ENCODE measurements at places on chromosomes 12 and 14.
A peak's percentile ranks its signal among the peaks of the same experiment; 100 is the strongest.

DNA sequence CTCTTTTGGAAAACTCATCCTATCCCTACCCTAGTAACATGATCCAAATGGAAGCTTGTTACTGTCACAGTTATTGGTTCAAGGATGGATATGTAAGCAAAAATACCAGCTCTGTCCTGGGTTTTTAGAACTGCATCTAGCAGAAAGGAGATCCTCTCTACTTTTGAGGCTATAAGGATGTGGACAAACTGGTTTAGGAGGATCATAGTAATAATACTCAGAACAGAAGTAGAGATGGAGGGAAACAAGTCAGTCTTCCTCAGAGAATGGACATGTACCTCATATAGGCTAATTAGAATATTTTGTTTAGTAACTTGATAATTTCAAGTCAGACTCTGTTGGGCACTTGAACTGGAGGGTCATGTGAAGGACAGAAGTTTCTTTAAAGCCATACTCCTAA, 26.6 kb downstream of the FUT8 start:
- no peaks in the 10 kb centered on the region for H3K4me1 ChIP-seq
- H3K4me3 ChIP-seq = no peak overlapping the region
- no peak overlapping the region for H3K27ac ChIP-seq
- no peaks in the 10 kb centered on the region for H3K36me3 ChIP-seq

DNA sequence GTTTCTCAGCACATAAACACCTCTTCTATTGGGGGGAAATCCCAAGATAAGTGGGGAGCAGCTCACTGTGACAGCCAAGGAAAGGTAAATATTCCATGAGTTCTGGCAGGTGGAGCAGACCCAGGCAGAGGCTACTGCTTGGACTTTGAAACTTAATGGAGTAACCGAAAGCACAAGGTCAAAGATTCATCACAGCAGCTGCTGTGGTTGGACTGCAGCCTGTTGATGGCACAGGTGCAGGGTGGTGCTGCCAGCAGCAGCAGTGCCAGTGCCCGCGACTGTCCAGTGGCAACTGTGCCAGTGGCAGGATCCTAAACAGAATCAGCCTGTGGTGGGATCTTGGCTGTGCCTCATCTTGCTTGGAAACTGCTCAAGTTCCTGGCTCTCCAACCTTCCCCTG, 81.4 kb upstream of the ARID2 start:
- no peaks in the 10 kb centered on the region for H3K27me3 ChIP-seq
- no peaks in the 10 kb centered on the region for H3K4me1 ChIP-seq
- no peak for DNase-seq
- no peak overlapping the region for H3K4me3 ChIP-seq

- H3K4me1 ChIP-seq = no peaks in the 10 kb centered on the region
- no peaks in the 10 kb centered on the region for H3K27me3 ChIP-seq
- no peak overlapping the region for H3K27ac ChIP-seq
- no peak for DNase-seq
- peaks cover 59% of the 10 kb centered on the region for H3K36me3 ChIP-seq
Measured at GRCh38 chr14:75783184-75783583, 122.1 kb downstream of the TTLL5 start.

GRCh38 chr14:103332143-103332919, 1.7 kb upstream of the EIF5 start:
- H3K36me3 ChIP-seq = peaks cover 3% of the 10 kb centered on the region
- H3K27me3 ChIP-seq = no peaks in the 10 kb centered on the region
- no peak overlapping the region for H3K4me3 ChIP-seq
- DNase-seq = no peak

- H3K27me3 ChIP-seq = no peaks in the 10 kb centered on the region
- no peak overlapping the region for H3K4me3 ChIP-seq
- no peaks in the 10 kb centered on the region for H3K36me3 ChIP-seq
- DNase-seq = no peak
- no peak overlapping the region for H3K27ac ChIP-seq
- no peaks in the 10 kb centered on the region for H3K4me1 ChIP-seq
Measured at GRCh38 chr14:72311516-72311915, 379.3 kb downstream of the RGS6 start.

- H3K36me3 ChIP-seq = no peaks in the 10 kb centered on the region
- no peak overlapping the region for H3K27ac ChIP-seq
- H3K4me1 ChIP-seq = no peaks in the 10 kb centered on the region
- no peaks in the 10 kb centered on the region for H3K27me3 ChIP-seq
Measured at GRCh38 chr12:54891717-54892478, 37.6 kb downstream of the MUCL1 start.

DNA sequence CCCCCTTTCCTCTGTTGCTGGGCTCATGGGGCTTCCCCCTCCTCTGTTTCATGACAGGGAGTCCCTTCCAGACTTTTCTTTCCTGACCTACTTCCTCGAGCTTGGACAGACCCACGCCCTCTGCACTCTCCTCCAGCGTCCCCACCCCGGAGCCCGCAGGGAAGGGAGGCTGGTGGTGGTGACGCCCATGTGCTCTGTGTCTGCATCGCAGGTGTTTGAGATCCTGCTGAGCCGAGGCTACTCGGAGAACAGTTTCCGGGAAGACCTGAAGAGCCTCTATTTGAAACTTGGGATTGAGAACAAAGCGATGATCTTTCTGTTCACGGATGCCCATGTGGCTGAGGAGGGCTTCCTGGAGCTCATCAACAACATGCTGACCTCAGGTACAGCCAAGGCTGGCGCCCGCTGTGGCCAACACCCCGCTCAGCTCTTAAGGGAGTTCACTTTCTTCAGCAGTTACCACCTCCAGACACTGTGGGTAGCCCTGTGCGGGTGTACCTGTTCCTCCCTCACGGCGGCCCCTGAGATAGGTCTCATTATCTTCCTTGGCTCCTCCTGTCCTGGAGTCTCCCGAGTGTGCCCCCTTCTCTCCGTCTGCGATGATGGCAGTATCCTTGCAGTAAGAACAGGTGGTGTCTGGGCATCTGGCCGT, 85.6 kb downstream of the CCDC92 start:
- no peak overlapping the region for H3K27ac ChIP-seq
- no peak overlapping the region for H3K4me3 ChIP-seq
- H3K36me3 ChIP-seq = no peaks in the 10 kb centered on the region
- no peak for DNase-seq

- no peaks in the 10 kb centered on the region for H3K27me3 ChIP-seq
- peaks cover 19% of the 10 kb centered on the region for H3K4me1 ChIP-seq
- peak overlapping the region; percentile 95 for H3K4me3 ChIP-seq
- no peak for DNase-seq
- H3K27ac ChIP-seq = peak overlapping the region; percentile 90
Measured at GRCh38 chr12:49264466-49264872, 413 bp upstream of the TUBA1C start.

DNA sequence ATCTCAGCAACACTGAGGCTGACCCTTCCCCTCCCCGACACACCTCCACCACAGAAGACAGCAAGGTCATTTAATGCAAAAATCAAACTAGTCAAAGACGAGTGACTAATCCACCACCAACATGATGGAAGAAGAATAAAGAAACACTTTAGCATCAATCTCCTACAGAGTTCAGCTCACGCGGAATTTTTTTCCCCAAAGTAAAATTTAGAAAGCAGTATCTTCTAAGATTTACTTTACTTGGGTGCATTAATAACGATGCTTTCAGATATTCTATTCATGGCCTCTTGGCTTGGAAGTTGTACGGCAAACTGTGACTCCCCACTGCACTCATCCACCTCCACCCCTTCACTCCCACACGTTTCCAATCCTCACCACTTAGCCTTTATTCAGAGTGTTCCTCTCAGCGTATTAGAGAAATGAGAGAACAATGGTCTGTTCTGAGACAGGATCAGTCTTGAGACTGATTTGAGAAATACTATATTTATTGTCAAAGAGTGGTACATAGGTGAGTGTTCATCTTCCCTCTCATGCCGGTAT, 1.9 kb downstream of the EGLN3 start:
- H3K36me3 ChIP-seq = no peaks in the 10 kb centered on the region
- peaks cover 4% of the 10 kb centered on the region for H3K4me1 ChIP-seq
- H3K27ac ChIP-seq = no peak overlapping the region
- no peaks in the 10 kb centered on the region for H3K27me3 ChIP-seq
- peak overlapping the region; percentile 58 for H3K4me3 ChIP-seq
- DNase-seq = no peak

DNA sequence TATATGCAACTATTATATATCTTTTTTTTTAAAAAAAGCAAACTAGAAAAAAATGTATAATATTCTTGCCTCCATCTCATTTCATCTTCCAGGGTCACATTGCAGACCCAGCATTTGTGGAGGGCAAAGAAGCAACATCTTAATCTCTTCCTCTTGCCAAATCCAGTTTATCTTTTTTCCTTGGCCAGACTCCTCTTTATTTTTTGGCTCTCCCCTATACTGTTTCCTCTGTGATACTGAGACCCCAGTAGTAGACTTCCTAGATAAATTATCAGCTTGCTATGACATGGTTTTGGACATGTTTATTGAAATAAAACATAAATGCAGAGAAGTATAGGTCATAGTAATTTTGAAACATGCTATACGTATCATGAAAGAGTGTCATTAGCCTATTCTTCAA, 303.8 kb upstream of the DDHD1 start:
- H3K4me3 ChIP-seq = no peak overlapping the region
- H3K27ac ChIP-seq = no peak overlapping the region
- no peak for DNase-seq
- H3K36me3 ChIP-seq = no peaks in the 10 kb centered on the region
- H3K4me1 ChIP-seq = no peaks in the 10 kb centered on the region
- H3K27me3 ChIP-seq = no peaks in the 10 kb centered on the region

DNA sequence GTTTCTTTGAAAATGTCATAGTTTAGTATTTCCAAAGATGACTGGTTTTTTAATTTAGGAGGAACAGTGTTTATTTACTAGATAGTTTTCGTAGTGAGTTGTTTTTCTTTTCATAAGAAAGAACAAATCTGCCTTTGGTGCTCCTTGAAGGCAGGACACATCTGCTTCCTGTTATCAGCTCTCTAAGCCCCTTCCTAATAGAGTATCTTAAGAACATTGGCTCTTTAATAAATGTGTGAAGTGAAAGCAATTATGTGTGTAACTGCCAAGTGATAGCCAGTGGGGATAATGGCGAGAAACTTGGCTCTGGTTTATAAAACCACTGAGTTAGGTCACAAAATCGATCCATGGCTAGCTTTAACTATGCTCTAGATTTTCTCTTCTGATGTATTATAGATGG, 23.5 kb upstream of the PPFIBP1 start:
- H3K36me3 ChIP-seq = no peaks in the 10 kb centered on the region
- no peak overlapping the region for H3K4me3 ChIP-seq
- no peak for DNase-seq
- H3K27ac ChIP-seq = no peak overlapping the region
- H3K4me1 ChIP-seq = no peaks in the 10 kb centered on the region
- H3K27me3 ChIP-seq = no peaks in the 10 kb centered on the region

GRCh38 chr12:131112700-131113290, 159.1 kb downstream of the ADGRD1 start:
- H3K27me3 ChIP-seq = no peaks in the 10 kb centered on the region
- DNase-seq = no peak
- peak overlapping the region; percentile 25 for H3K27ac ChIP-seq
- H3K36me3 ChIP-seq = no peaks in the 10 kb centered on the region
- H3K4me3 ChIP-seq = no peak overlapping the region

DNA sequence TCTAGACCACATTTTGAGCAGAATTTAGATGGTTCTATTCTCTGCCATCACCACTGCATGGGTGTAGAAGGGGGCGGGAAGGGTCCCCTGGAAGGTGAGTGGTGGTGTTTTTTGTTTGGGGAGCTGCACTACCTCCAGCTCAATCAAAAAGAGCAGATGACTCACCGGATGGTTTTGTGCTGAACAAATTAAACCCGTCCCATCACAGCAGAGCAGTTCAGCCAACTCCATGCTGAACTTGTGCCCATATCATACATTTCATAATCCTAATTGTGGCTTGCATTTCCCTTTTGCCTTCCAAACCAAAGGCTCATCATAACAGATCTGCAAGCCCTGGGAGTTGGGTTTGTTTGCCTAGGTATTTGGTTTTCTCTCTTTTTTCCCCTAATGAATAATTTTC, 53.0 kb upstream of the RPH3A start:
- H3K27ac ChIP-seq = no peak overlapping the region
- H3K4me1 ChIP-seq = no peaks in the 10 kb centered on the region
- no peaks in the 10 kb centered on the region for H3K36me3 ChIP-seq

DNA sequence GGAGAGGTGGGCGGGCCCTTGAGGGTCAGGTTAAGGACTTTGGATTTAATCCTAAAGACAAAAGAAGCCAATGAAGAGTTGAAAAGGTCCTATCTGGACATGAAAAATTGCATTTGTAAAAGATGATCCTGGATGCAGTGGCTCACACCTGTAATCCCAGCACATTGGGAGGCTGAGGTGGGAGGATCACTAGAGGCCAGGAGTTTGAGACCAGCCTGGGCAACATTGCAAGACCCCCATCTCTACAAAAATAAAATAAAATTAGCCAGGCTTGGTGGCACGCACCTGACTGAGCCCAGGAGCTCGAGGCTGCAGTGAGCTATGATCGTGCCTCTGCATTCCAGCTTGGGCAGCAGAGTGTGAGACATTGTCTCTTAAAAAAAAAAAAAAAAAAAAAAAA, 2.4 kb upstream of the SLC41A2 start:
- H3K27ac ChIP-seq = no peak overlapping the region
- H3K4me3 ChIP-seq = no peak overlapping the region
- no peak for DNase-seq
- H3K36me3 ChIP-seq = no peaks in the 10 kb centered on the region
- H3K4me1 ChIP-seq = peaks cover 27% of the 10 kb centered on the region

DNA sequence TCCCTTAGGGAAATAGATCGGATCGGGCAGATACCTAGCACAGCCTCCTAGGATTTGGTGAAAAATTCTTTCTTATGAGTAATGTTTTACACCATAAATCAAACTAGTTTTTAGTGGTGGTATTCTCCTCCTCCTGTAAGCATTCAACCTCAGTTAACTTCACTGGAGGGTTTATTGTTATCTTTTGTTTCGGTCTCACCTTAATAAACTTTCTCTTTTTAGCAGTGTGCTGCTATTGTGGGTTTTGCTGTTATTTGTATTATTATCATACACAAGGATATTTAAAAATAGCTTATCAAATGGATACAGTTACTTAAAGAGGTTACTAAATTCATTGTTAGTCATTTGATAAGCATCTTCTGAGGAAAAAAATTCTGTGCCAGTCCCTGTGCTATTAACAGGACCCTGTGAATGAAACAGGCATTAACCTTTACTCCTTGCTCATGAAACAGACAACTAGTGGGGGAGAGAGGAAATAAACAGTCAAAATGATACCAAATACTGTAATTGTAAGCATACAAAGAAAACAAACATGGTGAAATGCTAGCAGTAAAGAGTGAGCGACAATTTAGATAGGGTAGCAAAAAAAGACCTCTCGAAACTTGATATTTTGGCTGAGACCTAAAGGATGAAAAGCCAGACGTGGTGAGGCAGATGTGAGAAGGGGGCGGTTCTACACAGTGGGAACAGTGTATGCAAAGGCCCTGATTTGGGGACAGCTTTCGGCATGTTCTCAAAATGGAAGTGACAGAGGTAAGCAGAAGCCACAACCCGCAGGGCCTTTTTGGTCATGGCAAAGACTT, 178.7 kb upstream of the SOX5 start:
- H3K27ac ChIP-seq = no peak overlapping the region
- H3K4me1 ChIP-seq = no peaks in the 10 kb centered on the region
- H3K4me3 ChIP-seq = no peak overlapping the region
- H3K27me3 ChIP-seq = no peaks in the 10 kb centered on the region

GRCh38 chr12:47982311-47982710, 18.9 kb downstream of the TMEM106C start:
- no peaks in the 10 kb centered on the region for H3K27me3 ChIP-seq
- H3K27ac ChIP-seq = no peak overlapping the region
- H3K4me3 ChIP-seq = no peak overlapping the region
- no peaks in the 10 kb centered on the region for H3K4me1 ChIP-seq
- H3K36me3 ChIP-seq = no peaks in the 10 kb centered on the region

GRCh38 chr12:12476857-12477531, 85.7 kb downstream of the DUSP16 start:
- DNase-seq = no peak
- no peaks in the 10 kb centered on the region for H3K4me1 ChIP-seq

All from tibial nerve (tissue), 4 donors.